Fibroblast of skin of left biceps (primary cell): ENCODE measurements at places on chromosomes 12 and 14.

DNA sequence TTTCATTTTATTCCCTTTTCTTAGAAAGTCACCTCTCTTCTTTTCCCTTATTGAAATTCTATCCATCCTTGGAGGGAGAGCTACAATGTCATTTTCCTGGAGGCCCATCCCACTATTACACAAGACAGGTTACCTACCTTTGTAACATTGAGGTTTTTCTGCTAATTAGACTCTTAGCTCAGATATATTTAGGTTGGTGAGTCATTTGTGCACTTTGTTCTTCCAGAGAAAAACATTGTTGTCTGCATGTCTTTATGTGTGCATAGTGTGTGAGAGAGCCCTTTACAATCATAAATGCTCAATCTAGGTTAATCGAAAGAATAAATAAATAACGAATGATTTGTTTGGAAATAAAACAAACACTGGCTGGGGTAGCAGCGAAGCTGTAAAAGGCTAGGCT is 191.8 kb downstream of the DACT1 start:
- DNase-seq = no peak

DNA sequence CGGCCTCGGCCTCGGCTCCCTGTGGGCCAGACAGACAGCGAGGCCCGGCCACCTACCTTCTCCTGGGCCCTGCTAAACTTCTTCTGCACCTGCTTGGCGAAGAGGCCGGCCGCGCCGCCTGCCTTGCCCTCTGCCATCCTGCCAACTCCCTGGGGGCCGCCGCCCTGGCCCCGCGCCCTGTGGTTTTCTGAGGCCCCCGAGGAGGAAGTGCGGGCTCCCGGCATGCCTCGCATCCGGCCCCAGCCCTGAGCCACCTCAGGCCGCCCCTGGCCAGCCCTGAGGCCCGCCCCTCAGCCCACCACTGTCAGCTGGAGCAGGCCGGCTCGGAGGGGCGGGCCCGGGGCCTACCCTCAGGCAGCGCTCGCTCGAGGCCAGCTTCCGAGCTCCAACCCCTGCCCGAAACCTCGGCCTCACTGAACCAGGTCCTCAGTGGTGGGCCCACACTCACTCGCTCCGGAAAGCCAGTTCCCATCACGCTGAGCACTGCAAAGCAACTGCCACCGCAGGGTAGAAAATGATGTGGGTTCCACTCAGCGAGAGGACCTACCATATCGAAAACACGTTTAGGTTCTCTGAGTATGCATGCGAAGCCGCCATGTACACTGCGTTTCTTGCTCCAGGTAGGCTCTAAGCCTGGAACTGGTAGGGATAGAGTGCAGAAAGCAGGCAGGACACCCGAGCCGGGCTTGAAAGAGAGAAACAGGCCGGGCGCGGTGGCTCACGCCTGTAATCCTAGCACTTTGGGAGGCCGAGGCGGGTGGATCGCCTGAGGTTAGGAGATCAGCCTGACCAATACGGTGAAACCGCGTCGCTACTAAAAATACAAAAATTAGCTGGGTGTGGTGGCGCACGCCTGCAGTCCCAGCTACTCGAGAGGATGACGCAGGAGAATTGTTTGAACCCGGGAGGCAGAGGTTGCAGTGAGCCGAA is at the start of gene BIN2:
BIN2 (minus strand) TSS at position 209 of the 930 bp plus-strand sequence; CDS start at position 137, 72 bp downstream.
- DNase-seq = no peak

GRCh38 chr12:104263580-104264358 is 39.8 kb upstream of the EID3 start:
- DNase-seq = peak; percentile 88

- DNase-seq = no peak
Observed at GRCh38 chr12:40248034-40248433, 23.2 kb downstream of the LRRK2 start.

DNA sequence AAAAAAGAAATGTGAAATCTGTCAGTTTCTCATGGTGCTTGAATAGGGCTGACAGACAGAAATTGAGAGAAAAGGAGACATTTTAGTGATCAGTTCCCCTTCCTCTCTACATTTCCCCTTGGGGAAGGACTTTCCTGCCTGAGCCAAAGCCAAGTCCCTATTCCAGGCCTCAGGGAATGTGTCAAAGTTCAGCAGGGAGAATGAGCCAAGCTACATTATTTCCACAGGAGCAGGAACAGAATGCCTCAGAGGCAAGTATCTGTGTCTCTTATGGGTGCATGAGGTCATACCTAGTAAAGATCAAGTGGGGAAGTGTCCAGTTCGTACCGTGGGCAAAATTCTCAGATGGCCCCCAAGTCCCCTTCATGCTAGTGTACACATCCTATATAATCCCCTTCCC is 68.6 kb downstream of the IQSEC3 start:
- DNase-seq = no peak

GRCh38 chr12:53676656-53677015 is 753 bp upstream of the ATP5MC2 start:
- DNase-seq = no peak

GRCh38 chr12:110123919-110124268 is 263 bp upstream of the IFT81 start:
- no peak for DNase-seq

DNA sequence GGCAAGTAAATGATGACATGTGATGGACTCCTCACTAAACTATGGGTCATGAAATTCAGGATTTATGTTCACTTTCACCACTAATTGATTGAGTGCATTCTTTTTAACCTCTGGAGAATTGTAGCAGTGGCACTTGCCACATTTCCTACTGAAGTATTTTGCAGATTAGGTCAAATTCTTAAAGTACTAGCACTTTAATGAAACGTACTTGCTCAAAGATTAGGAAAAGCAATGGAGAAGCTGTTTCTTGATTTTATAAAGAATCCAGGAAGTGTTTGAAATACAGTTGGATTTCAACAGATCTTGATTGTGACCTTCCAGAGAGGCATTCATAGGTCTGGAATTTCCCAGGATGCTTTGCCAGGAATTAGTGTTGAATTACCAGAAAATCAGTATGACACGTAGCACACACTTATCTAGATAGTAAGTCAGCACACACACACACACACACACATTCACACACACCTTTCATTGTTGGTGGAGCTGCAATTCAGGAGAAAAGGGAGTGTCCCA is 162.6 kb downstream of the MYRFL start:
- DNase-seq = peak; percentile 99

DNA sequence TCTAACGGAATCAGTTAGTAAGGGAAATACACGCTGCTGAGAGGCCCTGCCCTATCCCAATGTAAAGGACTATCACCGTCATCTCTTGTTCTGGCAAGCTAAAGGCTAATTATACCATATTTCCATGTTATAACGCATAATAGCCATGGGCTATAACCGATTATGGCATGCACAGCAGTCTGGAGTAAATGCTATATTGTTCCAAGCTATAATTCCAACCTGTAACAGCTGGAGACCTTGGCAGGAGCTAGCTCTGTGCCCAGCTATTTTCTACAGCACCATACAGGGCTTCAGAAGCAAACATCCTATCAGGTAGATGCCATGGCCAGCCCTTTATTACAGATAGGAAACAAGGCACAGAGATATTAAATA is 26.3 kb downstream of the SYNE3 start:
- no peak for DNase-seq

GRCh38 chr12:9064815-9065606 is 50.7 kb downstream of the A2M start:
- DNase-seq = no peak

GRCh38 chr12:109477963-109478315 is 505 bp downstream of the UBE3B start:
- no peak for DNase-seq

DNA sequence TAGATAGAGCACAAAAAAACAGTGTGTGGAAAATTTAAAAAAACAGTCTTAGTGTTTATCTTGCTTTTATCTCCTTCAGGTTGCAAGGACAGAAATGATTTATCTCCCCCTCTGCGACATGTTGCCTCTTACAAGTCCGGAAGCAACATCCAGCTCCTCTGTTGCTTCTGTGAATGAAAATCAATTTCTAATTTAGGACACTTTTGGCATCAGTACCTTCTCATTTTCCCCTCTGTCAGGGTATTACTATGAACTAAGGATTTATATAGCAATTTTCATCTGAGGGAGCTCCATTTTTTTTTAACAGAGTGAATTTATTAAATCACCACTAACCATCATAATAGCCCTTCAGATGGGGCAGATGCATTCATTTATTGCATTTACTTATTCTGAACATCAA is 116.6 kb upstream of the PLXNC1 start:
- no peak for DNase-seq

- DNase-seq = no peak
Observed at GRCh38 chr14:31419967-31420318, 407 bp downstream of the HEATR5A start.

DNA sequence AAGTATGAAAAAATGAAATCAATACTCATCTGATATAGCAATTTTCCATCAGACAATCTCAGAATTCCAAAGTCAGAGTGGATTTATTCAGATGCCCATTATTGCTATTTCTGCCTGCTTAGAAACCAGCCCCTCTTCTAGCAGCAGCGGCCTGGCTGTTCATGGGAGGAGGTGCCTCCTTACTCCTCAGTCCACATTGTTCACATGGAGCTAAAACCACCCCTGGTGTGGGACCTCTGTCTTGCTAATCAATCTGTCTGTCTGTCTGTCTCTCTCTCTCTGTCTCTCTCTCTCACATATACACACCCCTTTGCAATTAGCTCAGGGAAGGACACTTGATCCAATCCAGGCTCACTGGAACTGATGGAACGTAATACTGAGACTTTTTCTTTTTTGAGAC is 176.1 kb downstream of the APAF1 start:
- no peak for DNase-seq

DNA sequence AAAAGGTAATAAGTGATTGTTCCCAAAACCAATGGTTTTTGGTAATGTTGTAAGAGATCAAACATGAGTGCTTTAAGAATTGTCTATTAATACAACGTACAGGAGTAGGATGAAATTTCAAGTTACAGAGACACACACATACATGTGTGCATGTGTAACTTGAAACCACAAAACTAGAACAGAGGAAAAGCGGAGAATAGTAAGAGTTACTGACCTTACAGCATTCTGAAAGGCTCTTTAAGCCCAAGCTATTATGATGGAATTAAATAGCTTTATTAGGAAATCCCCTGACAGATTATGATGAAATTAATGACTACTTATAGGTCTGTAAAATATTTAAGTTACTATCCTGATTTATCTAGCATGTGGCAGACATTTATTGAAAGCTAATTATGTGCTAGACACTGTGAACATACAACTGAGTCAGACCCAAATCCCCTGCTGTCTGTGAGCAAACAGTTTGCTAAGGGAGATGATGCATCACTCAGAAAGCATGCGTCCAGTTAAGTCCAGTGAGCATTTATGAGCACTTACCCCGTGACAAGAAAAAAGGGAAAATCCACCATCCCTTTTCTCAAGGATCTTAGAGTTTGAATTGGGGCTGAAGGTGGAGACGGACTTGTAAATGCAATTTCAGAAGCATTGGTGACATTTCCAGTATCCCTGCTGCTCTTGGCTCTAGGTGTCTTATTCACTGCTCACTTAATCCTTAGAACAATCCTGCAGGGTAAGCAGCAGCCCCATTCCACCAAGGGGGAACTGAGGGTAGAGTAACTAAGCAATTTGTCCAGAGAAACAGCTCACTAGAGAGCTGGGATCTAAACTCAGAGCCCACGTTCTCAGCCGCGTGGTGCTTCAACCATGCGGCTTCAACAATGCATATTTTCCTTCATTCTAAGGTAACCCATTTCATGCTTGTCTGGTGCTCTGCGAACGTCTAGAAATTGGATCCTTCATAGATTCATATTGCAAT is 117.4 kb downstream of the EML1 start:
- peak; percentile 67 for DNase-seq

DNA sequence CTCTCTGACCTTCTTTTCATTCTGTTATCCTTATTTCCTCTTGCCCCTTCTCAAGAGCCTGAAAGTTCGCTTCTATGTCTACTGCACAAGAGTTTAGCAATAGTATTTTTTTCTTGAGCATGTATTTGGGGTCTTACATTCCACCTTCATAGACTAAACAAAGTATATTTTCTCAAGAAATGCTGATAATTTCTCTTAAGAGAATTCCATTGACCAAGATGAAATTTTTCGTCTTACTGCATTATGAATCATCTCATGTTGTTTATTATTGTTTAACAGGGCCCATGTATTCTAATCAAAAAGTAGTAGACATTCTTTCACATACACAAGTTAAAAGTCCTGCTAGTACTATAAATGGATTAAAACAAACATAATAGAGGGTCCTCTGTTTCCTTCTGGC is 219.3 kb downstream of the C12orf50 start:
- no peak for DNase-seq

- no peak for DNase-seq
Observed at GRCh38 chr14:40494483-40494882, 1062.2 kb upstream of the FBXO33 start.

GRCh38 chr14:87002776-87003175 is 990.2 kb downstream of the GALC start:
- peak; percentile 44 for DNase-seq

DNA sequence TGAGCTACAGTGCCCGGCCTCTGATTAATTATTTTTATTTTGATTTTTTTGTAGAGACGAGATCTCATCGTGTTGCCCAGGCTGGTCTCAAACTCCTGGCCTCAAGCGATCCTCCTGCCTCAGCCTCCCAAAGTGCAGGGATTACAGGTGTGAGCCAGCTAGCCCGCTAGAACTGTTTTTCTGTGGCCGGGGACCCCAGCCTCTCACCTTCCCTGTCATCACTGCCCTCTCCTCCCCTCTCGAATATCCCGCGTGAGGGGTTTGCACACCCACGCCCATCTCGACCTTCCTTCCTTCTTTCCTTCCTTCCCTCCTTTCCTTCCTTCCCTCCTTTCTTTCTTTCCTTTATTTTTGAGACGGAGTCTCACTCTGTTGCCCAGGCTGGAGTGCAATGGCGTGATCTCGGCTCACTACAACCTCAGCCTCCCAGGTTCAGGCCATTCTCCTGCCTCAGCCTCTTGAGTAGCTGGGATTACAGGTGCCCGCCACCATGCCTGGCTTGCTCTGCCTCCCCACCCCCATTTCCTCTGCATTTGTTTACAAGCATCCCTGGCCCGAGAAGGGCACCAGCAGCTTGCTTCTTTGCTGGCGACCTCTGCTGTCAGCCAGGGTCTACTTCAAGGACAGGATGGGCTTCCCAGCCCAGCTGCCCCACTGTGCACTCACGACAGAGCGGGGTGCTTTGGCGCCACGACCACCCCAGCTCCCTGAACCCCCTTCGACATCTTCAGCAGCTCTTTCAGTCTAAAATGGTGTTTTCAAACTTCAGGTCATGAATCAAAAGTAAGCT is 4.3 kb upstream of the TRAF3 start:
- no peak for DNase-seq

- no peak for DNase-seq
Observed at GRCh38 chr14:90665321-90666000, 150.8 kb downstream of the TTC7B start.

DNA sequence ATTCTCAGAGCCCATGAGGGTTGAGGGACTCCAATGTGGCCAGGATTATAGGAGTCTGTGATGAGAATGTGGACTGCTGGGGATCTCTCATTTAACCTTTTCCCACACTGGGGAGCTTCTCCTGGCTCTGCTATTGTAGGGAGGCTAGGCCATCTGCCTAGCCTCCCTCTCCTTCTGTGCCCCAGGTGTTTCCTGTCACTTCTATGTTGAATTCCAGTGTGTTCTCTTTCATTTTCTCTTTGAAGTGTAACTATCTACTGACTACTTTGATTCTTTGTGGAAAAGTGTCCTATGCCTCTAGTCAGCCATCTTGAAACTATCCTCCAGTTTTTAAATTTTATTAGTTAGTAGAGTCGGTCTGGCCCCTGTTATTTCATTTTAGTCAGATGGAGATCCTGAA is 53.4 kb upstream of the ABCD2 start:
- no peak for DNase-seq

GRCh38 chr14:54173802-54174201 is 217.2 kb upstream of the BMP4 start:
- no peak for DNase-seq

- DNase-seq = peak; percentile 44
Observed at GRCh38 chr12:83016218-83016835, 329.6 kb downstream of the TMTC2 start.
